ENCODE measurements at places on chromosomes 1 and 21.

GRCh38 chr21:29529139-29529538, 230.4 kb downstream of the BACH1 start:
- no peak for DNase-seq

- DNase-seq: no peak
These were observed 183.6 kb downstream of the NR5A2 start for GRCh38 chr1:200211157-200211556.

DNA sequence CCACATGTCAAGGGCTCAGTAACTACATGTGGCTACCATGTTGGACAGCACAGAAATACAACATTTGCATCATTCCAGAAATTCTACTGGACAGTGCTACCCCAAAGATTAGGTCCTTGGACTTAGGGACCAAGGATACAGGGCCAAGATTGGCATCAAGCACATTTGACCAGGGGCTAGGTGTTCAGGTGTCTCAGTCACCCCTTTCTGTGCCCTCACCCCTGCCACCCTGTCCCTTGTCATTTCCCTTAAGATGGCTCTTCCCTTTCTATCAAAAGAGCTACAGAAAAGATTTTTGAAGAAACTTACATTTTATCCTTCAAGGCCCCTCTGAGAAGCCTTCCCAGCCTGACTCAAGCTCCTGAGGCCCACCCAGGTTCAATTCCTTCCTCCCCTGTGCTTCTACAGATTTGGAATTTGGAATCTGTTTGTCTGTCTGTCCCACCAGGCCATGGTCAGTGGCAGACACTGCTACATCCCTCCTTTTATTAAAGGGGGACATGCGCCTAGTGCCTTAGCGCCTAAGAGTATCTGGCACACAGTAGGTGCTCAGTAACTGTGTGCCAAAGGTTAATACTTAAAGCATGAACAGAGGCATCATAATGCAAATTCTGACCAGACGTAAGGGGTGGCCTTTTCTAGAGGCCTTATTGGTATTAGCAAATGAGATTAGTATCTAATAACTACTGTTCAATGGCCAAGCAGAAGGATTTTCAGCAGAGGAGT, 21.4 kb downstream of the CSF1 start:
- DNase-seq: no peak

DNA sequence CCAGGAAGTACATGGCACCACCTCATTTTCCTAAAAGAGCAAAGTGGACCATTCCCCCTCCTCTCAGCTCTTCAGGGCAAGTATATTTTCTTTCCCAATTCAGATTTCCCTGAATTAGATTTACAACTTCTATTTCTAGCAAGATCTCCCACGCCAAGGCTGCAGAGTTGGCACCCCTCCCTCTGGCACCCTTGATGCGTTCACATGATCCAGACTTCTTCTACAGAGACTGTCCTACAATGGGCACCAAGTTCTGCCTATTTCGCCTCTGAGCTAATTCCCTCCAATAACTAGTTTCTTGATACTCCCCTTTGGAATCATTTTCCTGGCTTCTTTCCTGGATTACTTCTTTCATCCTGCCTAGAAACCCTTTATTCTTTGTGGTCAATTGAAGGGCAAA, 122.0 kb downstream of the CDC7 start:
- no peak for DNase-seq

GRCh38 chr1:226781937-226782609, 43.0 kb upstream of the ITPKB start:
- DNase-seq: no peak

- no peak for DNase-seq
These were observed 64.0 kb downstream of the OLIG1 start for GRCh38 chr21:33133892-33134291.
